ENCODE measurements at places on chromosomes 6 and 20.
A peak's percentile ranks its signal among the peaks of the same experiment; 100 is the strongest.

- DNase-seq, result no peak
Observed at GRCh38 chr6:23316131-23316530, 746.8 kb downstream of the HDGFL1 start.

DNA sequence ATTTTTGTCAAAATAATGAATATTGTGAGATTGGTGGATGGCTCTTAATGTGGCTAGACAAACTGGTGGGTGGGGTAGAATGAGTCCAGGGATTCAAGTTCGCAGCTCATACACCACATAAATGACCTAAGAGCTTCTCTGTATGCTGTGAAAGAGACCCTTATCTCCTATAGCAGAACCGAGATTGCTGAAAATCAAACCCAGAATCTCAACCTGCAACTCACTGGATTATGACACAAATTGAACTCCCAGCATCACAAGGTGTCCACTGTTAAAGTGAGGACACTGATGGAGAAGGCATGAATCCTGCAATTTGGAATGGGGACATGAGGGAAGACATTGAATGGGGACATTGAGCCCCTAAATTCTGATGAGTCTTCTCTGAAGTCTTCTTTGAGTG is 51.3 kb upstream of the CNKSR3 start:
- DNase-seq, result no peak

DNA sequence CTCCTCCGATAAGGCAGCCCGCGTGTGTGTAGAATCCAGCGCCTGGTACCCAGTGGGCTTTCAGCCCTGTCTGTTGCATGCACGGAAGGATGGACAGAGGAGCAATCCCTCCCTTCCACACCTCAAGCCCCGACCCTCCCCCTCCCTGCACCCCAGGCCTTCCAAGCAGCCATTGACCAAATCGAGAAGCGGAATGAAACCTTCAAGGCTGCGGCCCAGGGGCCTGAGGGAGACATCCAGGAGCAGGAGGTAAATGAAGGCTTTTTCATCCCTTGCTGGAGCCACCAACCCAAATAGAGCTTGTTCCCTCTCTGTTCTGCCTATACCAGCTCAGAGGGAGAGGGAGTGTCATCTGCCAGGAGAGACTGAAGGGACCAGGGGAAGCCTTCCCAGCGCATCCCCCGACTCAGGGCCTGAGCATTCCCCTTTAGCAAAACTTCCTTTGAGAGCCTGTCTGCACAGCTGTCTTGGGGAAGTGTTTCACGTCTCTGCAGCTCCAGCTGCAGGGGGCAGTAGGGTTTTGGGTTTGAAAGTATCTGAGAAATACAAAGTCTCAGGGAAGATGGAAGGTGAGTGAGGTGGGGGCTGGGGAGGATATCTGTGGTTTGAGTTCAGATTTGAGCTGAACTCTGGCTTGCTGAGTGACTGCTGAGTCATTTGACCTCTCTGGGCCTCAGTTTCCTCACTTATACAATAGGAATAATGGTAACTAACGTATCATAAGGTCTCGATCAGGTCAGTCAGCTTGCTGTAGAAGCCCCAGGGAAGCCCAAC is 16.1 kb downstream of the FGD2 start:
- peak; percentile 33 for DNase-seq

DNA sequence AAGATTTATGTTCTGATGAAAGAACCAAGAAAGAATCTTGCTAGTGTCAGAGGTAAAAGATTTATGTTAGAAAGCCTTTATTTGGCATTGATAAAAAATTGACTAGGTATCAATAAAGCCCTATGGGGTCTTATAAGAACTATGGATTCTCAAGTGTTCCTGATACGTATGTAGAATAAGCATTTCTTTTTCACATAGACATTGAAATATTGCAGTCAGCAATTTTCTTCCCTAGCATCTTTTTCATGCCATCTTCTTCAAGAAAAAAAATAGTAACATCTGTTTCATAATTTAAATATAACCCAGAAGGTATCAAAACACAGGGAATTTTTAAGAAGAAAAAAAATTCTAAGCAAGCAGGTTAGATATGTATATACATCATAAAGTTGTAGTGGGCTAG is 230.6 kb downstream of the CENPW start:
- DNase-seq, result no peak

DNA sequence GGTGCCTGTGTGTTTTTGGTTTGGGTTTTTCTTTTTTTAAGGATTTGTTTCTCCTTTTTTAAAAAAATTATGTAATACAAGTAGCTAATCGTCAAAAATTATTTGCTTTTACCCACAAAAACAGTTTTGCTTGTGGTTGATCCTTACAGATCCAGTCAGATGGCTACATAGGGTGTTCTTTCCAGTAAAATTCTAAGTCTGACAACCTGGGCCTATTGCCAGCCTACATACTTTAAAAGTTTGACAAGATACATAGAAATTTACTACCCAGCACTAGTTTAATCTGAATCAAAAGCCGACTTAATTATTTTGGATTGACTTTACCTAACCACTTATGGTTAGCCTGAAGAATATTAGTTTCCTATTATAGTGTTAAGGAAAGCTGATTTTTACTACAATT is 2.1 kb upstream of the SOX4 start:
- DNase-seq, result no peak

GRCh38 chr6:136624347-136624746 is 74.1 kb upstream of the MAP7 start:
- DNase-seq, result no peak

- no peak for DNase-seq
Observed at GRCh38 chr6:52046456-52046855, 41.0 kb downstream of the PKHD1 start.

DNA sequence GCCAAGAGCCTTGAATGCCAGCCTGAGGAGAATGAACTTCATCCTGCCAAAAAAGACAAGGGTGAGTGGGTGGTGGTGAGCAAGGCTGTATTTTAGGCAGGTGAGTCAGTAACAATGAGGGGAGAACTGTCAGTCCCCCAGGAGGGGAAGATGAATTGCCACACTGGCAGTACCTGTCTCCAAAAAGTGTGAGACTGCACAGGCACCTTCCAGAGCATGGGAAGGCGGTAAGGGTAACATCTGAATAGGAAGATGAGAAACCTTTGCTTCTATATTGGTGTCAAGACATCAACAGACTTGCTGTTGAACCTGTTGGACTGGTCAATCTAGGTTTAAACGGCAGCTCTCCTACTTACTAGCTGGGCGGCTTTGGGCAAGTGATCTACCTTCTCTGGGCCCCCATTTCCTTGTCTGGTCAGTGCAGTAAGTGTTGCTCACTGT is 30.9 kb downstream of the STK35 start:
- no peak for DNase-seq

DNA sequence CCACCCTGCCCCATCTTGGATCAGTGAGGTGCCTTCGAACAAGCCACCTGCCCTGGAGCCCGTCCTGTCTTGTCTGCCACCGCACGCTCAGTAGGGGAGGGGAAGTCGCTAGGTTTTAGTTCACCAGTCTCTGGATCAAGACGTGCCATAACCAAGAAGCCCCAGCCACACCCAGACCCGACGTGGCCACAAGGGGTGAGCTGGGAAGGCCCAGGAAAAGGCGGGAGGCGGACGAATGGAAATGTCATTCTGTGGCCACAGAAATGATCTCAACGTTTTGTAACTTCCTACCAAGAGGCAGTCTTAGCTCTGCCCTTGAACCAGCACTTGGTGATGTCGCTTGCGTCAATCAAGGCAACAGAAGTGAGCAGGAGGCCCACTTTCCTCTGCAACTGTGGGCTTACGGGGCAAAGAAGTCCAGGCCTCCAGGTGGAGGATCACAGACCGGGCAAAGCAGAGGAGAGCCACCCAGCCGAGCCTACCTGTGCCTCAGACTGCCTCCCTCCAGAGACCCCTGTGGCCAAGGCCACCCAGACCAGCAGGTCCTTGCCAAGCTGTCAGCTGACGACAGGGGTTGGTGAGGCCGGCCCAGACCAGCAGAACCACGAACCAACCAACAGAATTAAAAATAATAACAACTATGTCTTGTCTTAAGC is 14.5 kb downstream of the GMEB2 start:
- no peak for DNase-seq

GRCh38 chr20:57167971-57168701 is 98.3 kb downstream of the BMP7 start:
- no peak for DNase-seq

DNA sequence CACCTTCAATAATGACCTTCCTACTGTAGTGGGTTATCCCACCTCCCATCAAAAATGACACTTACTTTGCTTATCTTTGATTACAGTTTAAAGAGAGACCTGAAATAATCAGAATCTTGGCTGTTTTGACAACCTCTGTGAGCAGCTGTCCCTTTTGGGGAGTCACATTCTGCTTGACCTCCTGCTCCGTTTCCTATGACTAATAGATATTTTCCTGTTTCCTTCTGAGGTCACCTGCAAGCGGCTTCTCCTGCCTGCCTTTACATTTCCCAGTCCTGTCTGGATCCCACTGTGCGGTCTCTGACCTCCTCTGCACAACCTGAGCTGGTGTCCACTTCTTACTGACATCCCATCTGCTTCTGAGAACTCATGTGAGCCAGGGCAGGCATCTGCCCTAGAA is 54.2 kb downstream of the TRAM2 start:
- no peak for DNase-seq

DNA sequence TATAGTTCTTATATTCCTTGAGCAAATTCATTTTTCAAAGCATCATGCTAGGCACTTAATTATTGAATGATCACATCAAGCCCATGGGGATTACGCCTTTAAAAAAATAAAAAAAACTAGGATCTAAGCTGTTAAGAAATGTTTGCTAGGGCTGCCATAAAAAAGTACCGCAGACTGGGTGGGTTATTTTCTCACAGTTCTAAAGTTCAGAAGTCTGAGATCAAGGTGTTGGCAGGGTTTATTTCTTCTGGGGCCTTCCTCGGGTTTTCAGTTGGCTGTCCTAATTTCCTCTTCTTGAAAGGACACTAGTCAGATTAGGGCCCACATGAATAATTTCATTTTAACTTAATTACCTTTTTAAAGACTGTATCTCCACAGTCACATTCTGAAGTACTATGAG is 165.6 kb upstream of the RIMS1 start:
- DNase-seq, result no peak

- no peak for DNase-seq
Observed at GRCh38 chr20:40305303-40305702, 383.7 kb downstream of the MAFB start.

DNA sequence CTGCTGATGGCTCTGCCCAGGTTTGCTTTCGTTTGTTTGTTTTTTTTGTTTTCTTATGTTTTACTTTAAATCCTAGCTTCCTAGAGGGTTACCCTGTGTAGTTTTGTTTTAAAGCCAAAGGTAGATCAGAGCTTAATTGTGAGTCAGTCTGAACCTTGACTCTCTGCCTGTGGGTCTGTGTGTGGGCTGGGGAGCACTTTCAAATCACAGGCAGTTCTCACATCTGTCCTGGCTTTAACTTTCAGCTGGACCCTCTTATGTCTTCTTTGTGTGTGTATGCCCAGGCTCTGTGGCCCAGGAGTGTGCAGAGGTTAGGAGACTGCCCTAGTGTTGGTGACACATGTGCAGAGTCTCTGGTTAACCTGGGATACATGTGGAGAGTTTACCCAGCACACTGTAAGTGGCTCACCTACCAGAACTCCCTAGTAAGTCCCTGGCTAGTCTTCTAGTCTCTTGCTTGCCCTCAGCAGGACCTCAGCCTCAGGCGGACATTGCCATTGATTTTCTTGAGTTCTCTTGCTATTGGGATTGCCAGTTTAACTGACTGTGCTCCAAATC is 19.0 kb downstream of the HIVEP1 start:
- DNase-seq, result no peak

GRCh38 chr6:94953867-94954631 is 623.3 kb upstream of the MANEA start:
- DNase-seq, result no peak

- peak; percentile 15 for DNase-seq
Observed at GRCh38 chr6:137013738-137014602, 30.8 kb downstream of the IL20RA start.

DNA sequence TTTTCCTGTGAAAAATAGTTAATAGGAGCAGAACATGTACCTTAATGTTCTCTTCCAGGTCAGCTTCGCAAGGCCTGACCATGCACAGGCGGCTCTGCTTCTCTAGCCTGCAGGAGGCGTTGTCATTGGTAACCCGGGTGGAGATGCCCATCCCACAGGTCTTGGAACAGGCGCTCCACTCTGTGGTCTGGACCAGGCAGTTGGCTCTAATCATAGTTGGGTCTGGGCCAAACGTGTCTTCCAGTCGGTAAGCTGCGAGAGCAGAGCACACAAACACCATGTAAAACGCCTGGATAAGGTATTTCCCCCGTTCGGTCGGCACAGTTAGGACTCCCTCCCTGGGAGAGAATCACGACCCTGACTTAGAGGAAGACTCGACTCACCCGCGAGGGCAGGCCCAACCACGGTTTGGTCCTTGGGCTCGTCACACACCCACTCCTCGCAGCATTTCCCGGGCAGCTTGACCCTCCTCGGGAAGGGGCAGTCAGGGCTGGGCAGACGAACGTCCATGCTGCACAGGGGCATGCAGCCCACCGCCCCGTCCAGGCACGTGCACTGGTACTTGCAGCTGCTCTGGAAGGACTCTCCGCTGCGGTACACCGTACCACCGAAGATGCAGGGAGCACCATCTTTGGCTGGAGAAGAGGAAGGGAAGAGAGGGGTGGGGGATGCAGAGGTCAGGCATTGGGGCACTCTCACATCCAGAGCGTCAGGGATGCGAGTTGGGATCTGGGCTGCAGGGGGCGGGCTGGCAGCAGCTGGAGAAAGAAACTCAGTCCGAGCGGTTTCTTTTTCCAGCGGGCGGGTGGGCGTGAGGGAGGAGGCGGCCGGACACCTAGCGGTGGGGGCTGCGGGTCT is 1.0 kb downstream of the CCN2 start:
- DNase-seq, result peak; percentile 87

- DNase-seq, result no peak
Observed at GRCh38 chr6:11398451-11399326, 138.9 kb upstream of the TMEM170B start.

DNA sequence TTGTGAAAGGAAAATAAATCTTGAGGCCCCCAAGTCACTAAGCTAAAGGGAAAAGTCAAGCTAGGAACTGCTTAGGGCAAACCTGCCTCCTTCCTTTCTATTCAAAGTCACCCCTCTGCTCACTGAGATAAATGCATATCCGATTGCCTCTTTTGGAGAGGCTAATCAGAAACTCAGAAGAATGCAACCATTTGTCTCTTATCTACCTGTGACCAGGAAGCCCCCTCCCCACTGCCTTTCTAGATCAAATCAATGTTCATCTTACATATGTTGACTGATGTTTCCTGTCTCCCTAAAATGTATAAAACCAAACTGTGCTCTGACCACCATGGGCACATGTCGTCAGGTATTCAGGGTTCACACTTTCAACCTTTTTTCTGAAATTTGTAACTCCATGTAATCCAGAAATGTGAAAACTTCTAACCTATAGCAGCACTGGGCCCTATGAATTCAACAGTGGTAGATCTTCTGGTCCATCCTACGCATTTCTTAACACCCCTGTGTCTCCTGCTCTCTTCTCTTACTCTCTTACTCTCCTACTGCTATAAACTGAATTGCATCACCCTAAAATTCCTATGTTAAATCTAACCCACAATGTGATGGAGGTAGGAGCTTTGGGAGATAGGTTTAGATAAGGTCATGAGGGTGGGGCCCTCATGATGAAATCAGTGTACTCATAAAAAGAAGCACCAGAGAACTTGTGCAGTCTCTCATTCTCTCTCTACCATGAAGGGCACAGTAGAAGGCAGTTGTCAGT is 89.3 kb downstream of the EPB41L2 start:
- no peak for DNase-seq

Measured in AG04450 (cell line).